ENCODE measurements at places on chromosomes 6 and 20.

- H3K36me3 ChIP-seq = no peaks in the 10 kb centered on the region
- no peaks in the 10 kb centered on the region for H3K27me3 ChIP-seq
- H3K4me1 ChIP-seq = no peaks in the 10 kb centered on the region
- DNase-seq = no peak
These were observed 122.2 kb downstream of the KIF13A start for GRCh38 chr6:17865243-17865642.

- H3K36me3 ChIP-seq = peaks cover 38% of the 10 kb centered on the region
- no peak overlapping the region for H3K4me3 ChIP-seq
- no peaks in the 10 kb centered on the region for H3K27me3 ChIP-seq
These were observed 10.0 kb upstream of the LATS1 start for GRCh38 chr6:149727793-149728498.

DNA sequence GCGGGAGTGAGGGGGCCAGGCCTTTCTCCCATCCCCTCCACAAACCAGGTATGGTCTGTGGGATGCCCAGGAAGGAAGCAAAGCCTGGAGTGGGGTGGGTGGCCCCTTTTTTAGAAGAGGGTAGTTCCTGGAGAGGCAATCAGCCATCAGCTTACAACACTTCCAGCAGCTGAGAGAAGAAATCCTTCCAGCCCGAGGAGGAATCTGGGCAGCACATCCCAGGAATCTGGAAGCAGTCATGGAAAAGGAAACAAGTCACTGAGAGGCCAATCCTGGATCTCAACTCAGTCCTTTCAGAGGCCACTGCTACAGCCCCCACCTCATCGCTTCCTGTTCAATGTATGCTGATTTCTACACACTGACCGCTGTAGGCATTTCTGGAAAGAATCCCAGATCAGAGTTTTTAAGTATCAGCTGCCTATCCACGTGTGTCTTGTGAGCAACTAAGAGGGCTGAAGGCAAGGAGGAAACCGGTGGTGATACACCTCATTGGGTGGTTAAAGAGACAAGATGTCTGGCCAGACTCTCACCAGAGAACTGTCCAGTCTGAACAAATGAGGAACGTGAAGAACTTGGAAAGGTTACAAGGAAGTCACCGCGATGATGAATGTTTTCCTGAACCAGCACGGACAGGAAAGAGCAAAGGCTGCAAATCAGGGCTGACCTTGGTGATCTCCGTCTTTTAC, 92.9 kb upstream of the SHLD1 start:
- no peaks in the 10 kb centered on the region for H3K36me3 ChIP-seq
- no peak for DNase-seq
- H3K4me3 ChIP-seq = no peak overlapping the region
- H3K27ac ChIP-seq = no peak overlapping the region

DNA sequence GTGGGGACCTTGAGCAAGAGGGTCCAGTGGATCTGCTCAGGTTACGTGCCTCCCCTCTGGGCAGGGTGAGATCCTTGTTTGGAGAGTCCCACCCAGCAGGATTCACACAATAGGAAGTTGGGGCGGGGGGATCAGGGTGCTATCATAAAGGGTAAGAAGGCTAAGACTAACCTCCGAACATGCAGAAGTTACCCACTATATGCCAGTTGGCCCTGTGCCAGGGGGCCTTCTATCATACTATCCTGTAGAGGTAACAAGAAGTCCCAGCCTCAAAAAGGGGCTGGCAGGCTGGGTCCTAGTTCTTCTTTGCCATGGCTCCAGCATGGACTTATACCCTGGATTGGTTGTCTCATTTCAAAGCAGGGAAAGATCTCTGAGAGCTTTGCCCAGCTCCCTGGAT, 94.1 kb downstream of the CDH26 start:
- H3K4me1 ChIP-seq = peaks cover 29% of the 10 kb centered on the region
- H3K27ac ChIP-seq = no peak overlapping the region
- H3K27me3 ChIP-seq = no peaks in the 10 kb centered on the region
- H3K36me3 ChIP-seq = no peaks in the 10 kb centered on the region
- H3K4me3 ChIP-seq = no peak overlapping the region
- DNase-seq = no peak

DNA sequence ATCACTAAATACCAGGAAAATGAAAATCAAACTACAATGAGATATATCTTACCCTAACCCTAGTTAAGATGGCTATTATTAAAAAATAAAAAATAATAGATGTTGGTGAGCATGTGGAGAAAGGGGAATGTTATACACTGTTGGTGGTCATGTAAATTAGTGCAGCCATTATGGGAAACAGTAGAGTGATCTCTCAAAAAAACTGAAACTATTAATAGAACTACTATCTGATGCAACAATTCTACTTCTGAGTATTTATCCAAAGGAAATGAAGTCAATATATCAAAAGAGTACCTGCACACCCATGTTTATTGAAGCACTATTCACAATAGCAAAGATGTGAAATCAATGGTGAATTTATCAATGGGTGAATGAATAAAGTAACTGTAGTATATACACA, 48.6 kb downstream of the HLA-A start:
- DNase-seq = no peak
- H3K27me3 ChIP-seq = no peaks in the 10 kb centered on the region
- H3K4me3 ChIP-seq = no peak overlapping the region
- no peaks in the 10 kb centered on the region for H3K4me1 ChIP-seq
- no peak overlapping the region for H3K27ac ChIP-seq

DNA sequence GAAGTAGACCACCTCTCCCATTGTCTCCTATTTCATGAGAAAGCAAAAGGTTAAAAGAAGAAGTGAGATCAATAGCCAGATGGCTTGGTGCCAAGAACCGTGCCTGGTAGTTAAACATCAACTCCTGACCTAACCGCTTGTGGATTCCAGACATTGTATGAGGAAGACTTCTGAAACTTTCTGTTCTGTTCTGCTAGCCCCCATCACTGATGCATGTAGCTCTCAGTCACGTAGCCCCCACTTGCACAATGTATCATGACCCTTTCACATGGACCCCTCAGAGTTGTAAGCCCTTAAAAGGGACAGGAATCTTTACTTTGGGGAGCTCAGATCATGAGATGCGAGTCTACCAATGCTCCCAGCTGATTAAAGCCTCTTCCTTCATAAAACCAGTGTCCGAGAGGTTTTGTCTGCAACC, 301.2 kb downstream of the RNGTT start:
- no peaks in the 10 kb centered on the region for H3K36me3 ChIP-seq
- H3K27me3 ChIP-seq = no peaks in the 10 kb centered on the region
- no peak for DNase-seq
- H3K4me1 ChIP-seq = no peaks in the 10 kb centered on the region
- H3K4me3 ChIP-seq = no peak overlapping the region

DNA sequence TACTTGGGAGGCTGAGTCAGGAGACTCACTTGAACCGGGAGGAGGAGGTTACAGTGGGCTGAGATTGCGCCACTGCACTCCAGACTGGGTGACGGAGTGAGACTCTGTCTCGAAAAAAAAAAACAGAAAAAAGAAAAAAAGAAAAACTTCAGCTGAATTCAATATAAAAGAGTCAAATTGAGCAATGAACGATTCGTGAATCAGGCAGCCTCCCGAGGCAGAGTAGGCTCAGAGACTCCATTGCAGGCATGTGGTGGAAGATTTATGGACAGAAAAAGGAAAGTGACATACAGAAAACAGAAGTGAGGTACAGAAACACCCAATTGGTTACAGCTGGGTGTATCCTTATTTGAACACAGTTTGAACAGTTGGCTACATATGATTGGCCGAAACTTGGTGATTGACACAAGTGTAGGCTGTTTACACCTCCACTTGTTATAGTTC, 56.3 kb downstream of the HLA-DPB1 start:
- H3K4me3 ChIP-seq = no peak overlapping the region
- H3K27ac ChIP-seq = no peak overlapping the region
- H3K27me3 ChIP-seq = peaks cover under 1% of the 10 kb centered on the region
- H3K4me1 ChIP-seq = no peaks in the 10 kb centered on the region

DNA sequence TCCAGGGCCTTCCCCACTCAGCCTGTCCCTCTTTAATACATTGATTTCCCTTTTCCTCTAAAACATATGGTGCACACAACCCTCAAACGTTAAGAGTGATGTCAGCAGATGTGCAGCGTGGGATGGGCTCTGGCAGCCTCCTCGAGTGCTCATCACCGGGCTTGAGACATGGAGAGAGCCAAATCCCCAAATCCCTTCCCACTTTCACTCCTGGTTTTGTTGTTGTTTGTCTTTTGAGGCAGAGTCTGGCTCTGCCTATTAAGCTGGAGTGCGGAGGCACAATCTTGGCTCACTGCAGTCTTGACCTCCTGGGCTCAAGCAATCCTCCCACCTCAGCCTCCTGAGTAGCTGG, 5.8 kb upstream of the PLTP start:
- no peaks in the 10 kb centered on the region for H3K36me3 ChIP-seq
- H3K27ac ChIP-seq = no peak overlapping the region
- no peak overlapping the region for H3K4me3 ChIP-seq
- DNase-seq = no peak
- no peaks in the 10 kb centered on the region for H3K4me1 ChIP-seq
- peaks cover 16% of the 10 kb centered on the region for H3K27me3 ChIP-seq

DNA sequence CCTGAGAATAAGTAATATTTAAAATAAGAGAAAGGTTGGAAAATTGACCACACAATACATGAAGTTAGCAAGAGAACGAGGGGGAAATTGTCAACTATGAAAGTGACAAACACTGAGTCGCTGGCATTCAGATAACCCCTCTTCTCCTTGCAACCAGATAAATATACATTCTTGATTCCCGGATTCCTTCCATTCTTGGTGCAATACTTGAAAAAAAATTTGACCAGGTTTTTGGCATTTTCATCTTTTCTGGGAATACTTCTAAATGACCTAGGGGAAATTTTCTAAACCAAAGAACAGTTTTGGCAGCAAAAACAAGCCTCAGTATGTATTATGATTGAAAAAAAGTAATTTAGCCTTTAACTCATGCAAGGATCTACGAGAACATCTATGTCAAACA, 164.0 kb downstream of the PDE7B start:
- no peak for DNase-seq
- no peaks in the 10 kb centered on the region for H3K4me1 ChIP-seq
- no peaks in the 10 kb centered on the region for H3K27me3 ChIP-seq
- H3K27ac ChIP-seq = no peak overlapping the region

DNA sequence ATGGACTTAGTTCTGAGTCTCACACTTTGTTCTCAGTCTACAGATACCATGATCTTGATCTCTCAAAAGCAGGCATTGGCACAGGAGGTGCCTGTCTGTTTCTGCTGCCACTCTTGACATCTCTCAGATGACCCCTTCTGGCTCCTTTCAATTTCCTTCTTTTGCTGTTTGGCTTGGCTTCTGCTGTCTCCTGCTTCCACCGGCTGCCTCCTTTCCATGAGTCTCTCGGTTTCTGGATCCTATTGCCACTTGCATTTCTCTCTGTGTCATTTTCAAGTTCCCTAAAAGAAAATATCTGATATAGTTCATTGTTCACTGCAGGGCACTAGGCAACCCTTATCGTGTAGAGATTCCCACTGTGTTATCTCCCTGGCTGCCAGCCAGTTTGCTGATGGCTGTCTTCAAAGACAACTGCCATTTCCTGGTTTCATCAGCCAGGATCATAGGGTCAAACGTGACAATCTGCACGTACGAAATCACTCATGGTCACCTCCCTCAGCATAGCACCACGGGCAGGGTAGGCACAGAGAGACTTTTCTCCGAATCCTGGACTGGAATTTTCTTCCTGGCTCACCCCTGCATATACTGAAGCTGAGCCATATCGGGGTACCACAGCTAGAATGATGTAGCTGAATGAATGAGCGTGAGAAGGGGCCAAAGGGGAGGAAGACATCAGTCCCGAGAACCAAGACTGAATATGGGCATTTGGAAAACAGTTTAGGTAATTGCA, 144.6 kb upstream of the TMEM170B start:
- H3K36me3 ChIP-seq = no peaks in the 10 kb centered on the region
- no peak overlapping the region for H3K27ac ChIP-seq
- no peaks in the 10 kb centered on the region for H3K4me1 ChIP-seq
- no peak for DNase-seq
- no peak overlapping the region for H3K4me3 ChIP-seq

- no peak overlapping the region for H3K27ac ChIP-seq
- H3K4me1 ChIP-seq = no peaks in the 10 kb centered on the region
- H3K4me3 ChIP-seq = no peak overlapping the region
- no peak for DNase-seq
- H3K36me3 ChIP-seq = peaks cover 6% of the 10 kb centered on the region
These were observed 40.1 kb downstream of the CDKAL1 start for GRCh38 chr6:20574355-20574754.

GRCh38 chr6:168890306-168890980, 363.2 kb downstream of the THBS2 start:
- H3K36me3 ChIP-seq = no peaks in the 10 kb centered on the region
- no peak overlapping the region for H3K27ac ChIP-seq
- no peak overlapping the region for H3K4me3 ChIP-seq

- H3K4me1 ChIP-seq = peaks cover 26% of the 10 kb centered on the region
- H3K36me3 ChIP-seq = peaks cover 20% of the 10 kb centered on the region
- DNase-seq = peak; percentile 67
These were observed 623 bp upstream of the MRPS26 start for GRCh38 chr20:3045042-3045815.

- no peak overlapping the region for H3K4me3 ChIP-seq
- no peaks in the 10 kb centered on the region for H3K36me3 ChIP-seq
- H3K27ac ChIP-seq = no peak overlapping the region
- H3K4me1 ChIP-seq = peaks cover 13% of the 10 kb centered on the region
These were observed 5.9 kb downstream of the TMEM63B start for GRCh38 chr6:44133003-44133931.

GRCh38 chr20:34669094-34669493, 7.8 kb downstream of the PIGU start:
- H3K27me3 ChIP-seq = no peaks in the 10 kb centered on the region
- H3K36me3 ChIP-seq = no peaks in the 10 kb centered on the region
- no peak overlapping the region for H3K27ac ChIP-seq
- no peak for DNase-seq
- no peak overlapping the region for H3K4me3 ChIP-seq

DNA sequence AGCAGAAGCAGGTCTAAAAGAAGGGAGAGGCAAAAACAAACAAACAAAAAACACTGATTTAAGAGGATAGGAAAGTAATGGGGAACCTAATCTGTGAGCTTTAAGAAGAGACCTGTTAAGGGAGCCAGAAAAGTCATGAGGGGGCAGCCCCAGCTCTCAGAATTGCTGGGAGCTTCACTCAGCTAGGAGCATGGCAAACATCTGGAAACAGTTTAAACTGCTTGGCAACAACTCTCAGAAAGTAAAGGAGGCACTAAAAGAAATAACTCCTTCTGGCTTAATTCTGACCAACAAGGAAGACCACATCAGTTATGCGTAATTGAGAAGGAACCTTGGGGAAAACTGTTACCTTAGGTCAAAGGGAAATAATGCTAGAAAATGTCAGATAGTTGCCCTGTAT, 121.4 kb downstream of the LAMP5 start:
- H3K27me3 ChIP-seq = no peaks in the 10 kb centered on the region
- no peak overlapping the region for H3K4me3 ChIP-seq
- no peaks in the 10 kb centered on the region for H3K36me3 ChIP-seq
- no peak overlapping the region for H3K27ac ChIP-seq
- DNase-seq = no peak
